Mesenteric fat pad (tissue), 1 donor: ENCODE measurements at places on chromosomes 2 and 18.

- no peak for DNase-seq
These were observed 66.7 kb upstream of the DAPL1 start for GRCh38 chr2:158728422-158728821.

- no peak for DNase-seq
These were observed 64.6 kb downstream of the COLEC12 start for GRCh38 chr18:435940-436339.

DNA sequence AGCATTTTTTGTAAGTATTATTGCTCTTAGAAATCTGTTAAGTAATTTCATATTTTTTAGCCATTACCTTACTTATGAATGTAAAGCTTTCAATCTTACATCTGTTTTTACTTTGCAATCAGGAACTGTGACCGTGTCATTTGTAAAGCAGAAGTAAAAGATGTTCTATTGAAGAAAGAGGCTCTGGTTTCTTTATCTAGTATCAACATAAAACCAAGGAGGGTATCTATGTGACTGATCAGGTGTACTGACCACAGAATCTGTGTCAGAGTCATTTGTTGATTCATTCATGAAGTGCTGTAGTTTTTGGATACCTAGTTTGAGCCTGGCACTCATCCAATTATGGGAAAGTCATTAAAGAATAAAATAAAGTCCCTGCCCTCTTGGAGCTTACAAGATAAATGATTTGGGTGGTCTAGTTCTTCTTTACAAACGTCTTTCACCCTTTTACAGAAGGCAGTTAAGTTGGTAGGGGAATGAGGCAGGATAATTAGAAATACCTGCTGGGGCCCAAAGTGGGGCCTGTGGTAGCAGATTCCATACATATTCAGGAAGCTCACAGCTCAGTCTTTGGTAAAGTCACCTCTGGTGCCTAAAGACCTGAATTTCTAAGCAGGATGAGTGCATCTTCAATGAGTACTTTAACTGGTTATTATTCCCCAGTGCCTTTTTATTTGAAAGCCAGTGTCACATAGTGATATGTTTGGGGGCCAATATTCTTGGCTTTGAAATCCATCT, 260.6 kb upstream of the NT5C1B start:
- no peak for DNase-seq

GRCh38 chr2:173854840-173855239, 110.3 kb downstream of the SP3 start:
- no peak for DNase-seq

DNA sequence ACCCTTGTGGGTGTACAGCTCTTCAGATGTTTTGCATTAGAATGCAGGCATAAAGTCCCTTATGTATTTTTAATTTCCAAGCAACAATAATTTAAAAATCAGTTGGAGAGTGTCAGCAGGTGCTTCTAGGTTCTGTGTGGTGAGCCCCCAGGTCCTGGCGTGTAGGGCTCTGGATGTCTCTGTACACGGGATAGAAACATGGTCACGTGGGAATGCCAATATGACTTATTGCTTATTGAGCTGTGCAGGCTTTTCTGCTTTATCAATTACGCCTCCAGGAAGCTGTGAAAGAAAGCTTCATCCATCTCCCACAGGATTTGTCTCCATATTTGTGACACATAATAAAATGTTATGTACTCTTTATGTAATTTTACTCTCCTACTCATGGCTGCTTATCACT, 37.8 kb downstream of the PRELID3A start:
- DNase-seq, result no peak

- DNase-seq, result no peak
These were observed 201.9 kb downstream of the CLIP4 start for GRCh38 chr2:29317077-29317517.

DNA sequence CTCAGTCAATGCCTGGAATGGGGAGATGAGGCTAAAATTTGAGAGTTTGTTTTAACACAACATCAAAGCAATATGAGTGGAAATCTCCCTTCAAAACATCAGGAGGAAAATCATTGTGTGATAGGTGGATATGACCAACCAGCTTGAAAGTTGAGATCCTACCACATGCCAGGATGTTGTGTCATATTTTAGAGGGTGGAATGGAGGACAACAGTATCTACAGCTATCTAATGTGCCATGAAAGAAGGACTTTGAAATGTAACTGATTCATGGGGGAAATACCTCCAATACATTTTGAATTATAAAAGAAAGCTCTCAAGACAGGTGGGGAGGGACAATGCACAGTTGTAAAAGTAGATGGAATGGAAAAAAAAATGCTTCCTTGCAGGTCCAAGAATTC, 87.8 kb downstream of the SP100 start:
- DNase-seq, result no peak

DNA sequence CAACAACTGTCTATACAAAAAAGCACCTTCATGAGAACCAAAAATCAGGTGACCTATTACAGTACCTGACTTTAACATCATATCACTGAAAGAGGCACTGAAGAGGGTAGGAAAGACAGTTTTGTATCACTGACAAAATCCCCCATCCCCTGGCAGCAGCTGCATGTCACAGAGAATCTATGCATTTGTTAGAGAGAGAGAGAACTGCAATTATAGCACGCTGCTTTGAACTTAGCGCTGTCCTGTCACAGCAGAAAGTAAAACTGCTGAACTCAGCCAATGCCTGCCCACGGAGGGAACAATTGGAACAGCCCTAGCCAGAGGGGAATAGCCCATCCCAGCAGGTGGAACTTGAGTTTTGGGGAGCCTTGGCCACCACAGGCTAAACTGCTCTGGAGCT, 75.1 kb upstream of the NOL4 start:
- no peak for DNase-seq
